ENCODE measurements at places on chromosomes 4 and X. TPM values are rescaled to one million over a fixed set of nuclear protein-coding genes. Genes with fewer than 3 reads are reported as not detected.

F8 gene
- total RNA-seq = 2.2 TPM

DNA sequence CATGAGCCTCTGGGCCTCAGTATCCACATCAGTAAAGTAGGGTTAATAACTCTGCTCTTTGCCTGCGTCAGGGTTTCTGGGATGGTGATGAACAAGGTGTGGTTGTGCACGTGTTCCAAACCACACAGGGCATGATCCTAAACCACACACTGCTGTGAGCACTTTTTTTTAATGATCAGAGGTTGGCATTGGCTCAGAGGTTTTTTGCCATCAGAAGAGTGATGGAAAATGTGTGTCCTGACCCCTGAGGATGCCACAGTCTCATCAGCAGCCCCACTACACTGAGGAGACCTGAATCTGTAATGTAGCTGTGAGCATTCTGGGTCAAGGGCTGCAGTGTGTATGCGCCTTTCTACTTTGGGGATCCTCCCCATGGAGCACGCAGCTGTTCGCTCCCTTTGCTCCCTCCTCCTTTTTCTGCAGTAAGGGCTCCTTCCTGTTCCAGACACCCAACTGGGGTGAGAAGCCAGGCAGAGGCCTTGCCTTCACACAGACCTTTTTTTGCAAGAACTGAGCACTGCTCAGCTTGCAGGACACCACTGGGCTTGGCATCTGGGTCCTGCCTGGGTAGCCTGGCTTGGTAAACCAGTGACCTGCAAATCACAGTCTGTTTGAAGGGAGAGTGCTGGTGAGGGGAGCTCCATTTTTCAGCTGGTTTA is 87.5 kb downstream of the MAMLD1 start:
- DNase-seq = no peak

GRCh38 chr4:145511913-145512522 is 30.4 kb downstream of the SMAD1 start:
- DNase-seq = no peak

DNA sequence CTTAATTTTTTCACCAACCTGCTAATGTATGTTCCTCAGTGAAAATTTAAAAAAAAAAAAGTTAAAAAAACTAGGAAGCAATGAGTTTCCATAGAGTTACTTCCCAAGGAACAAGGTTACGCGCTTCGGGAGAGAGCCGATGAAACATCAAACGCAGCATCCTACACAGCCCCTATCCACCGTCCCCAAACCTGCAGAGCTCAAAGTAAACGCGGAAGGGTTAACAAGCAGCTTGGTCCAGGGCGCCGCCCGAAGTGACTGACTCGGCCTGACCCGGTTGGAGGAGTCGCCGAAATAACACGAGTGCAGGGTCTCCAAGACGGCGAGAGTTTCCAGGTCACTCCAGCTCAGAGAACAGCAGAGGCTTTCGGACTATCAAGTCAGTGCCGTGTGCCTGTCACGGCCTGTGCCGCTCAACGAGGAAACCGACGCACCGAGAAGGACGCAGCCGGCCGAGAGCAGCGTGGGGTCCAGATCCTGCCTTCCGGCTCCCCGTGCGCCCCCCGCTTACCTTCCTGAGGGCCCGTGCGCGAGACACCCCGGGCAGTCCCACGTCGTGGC is 512 bp downstream of the NOP14 start:
- no peak for DNase-seq

GRCh38 chr4:152065545-152065944 is 304.7 kb upstream of the GATB start:
- DNase-seq = no peak

DNA sequence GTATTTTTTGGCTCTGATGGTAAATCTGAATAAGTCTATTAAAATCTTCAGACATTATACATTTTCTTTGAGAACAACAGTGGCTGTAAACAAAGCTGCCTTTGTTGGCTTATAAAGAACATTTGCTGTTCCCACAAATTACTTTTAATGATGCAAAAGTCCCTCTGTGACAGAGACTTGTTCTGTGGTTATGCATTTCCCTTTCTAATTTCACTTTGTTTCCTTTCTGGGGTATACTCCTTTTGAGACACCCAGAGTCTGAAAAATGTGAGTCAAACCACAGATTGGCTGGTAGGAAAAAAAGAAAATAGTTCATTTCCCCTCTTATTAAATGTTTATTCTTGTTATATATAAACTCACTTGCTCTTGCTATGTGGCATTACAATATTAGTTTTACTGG is 402.4 kb downstream of the PACRGL start:
- no peak for DNase-seq

- DNase-seq = no peak
These were observed 914.8 kb upstream of the GRIA3 start for GRCh38 chrX:122269243-122269781.
